NCI-H1417 (cell line): ENCODE measurements at places on chromosomes 4 and X.

DNA sequence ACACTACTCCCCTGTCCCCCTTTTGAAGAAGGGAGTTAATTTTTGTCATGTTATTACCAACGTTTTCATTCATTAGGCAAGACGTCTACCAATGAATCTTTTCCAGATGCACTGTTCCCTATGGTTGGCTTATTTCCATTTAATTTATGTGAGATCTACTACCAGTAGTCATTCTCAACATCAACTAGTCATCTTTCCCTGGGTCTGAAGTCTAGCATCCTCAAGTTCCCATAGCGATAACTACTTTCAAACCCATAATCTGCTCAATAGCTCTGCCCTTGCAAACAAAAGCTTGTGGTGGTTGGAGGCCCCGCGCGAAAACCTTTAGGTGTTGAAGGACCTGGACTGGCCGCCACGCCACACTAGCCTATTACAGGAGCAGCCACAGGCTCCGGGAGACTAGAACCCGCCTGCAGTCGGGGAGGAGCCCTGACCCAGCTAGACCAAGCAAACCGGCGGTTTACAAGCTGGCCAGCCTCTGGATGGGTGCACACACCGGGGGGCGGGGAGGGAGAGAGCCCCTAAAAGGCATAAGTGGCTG lies 746 bp downstream of the PPAT start:
- DNase-seq: peak; percentile 87

DNA sequence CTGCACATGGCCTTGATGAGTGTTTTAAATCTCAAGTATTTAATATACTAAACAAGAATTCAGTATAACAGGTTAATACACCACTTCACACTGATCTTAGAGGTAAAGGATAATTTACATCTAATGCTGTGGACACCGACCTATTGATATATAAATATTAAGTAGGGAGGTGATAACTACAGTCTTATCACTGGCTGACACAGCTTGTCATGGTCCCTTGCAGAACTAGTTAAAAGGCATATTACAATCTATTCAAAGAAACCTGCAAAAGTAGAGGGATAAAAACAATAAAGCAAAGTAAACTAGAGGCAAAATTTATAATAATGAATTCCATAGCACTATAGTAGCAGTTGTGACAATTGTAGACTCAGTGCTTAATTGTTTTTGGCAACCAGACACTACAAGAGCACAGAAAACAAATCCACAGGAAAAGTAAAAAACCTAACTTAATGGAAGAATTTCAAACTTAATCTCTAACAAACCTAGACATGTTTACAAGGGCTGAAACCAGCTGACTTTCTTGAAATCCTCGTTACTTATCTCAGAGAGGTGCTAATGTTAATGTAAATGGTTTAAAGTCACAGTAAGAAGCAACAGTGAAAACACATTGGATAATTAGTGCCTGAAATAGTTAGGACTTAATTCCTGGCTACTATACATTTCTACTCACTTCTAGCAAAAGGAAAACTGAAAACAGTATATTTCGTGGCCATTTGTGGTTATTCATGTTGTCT lies 25.0 kb downstream of the MFAP3L start:
- DNase-seq: no peak

DNA sequence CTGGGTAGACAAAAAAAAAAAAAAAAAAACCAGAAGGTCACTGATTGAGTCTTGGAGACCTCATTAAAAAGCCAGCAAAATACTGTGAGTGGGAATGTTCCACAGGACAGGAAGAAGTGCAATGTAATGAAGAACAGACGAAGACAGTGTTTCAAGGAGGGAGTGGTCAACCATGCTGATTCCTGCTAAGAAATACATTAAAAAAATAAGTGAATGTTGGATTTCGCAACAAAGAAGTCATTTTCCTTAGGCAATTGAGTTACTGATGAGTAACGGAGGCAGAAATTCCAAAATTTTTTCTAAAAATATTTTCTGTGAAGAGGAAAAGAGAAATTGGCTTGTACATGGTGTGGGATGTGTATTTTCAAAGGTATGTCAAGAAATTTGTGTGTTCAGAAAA lies 94.3 kb upstream of the FAM47B start:
- DNase-seq: no peak

DNA sequence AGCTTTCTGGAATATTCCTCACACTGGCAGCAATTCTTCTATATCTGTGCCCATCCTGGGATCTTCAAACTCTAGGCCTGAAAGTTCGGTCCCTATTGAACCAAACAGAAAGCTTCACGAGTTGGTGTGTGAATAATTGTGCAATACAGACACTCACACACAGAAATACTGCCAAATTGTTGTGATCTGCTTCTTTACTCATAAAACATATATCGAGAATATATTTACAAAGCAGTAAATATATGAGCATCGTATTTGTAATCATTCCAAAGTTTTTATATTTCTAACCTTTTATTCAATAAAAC lies 56.6 kb upstream of the BEX4 start:
- no peak for DNase-seq

DNA sequence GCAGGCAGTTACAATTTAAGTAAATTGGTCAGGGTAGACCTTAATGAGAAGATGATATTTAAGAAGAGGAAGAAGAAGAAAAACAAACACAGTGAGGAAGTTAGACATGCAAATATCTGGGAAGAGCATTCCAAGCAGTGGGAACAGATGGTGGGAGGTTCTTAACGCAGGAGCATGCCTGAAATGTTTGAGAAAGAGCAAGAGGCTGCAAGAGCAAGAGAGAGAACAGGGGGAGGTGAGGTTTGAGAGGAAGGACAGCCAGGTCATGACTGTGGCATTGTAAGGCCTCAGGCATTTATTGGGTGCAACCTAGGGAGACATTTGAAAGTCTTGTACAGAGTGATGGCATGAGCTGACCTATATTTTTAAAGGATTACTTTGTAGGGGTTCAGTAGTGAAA lies 136.0 kb downstream of the UGT8 start:
- DNase-seq: no peak

- DNase-seq: peak; percentile 41
These were observed 4.3 kb upstream of the TSPAN5 start for GRCh38 chr4:98662626-98663225.

DNA sequence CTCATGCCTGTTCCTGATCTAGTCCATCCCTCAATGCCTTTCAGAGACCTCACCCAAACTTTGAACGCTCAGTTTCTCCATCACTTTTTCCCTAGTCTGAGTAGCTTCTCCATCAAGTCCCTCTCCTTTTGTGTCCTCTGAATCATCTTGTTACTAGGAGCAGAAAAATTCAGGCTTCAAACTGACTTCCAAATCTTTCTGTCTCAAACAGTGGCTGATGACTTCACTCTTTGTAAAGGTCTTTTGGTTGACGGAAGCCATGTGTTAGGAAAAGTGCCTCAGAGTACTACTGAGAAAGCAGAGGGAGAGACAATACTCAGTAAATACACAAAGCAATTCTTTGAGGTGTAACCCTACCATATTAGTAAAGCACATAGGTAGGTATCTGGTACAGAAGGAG lies 65.7 kb upstream of the CAMK2D start:
- DNase-seq: no peak

DNA sequence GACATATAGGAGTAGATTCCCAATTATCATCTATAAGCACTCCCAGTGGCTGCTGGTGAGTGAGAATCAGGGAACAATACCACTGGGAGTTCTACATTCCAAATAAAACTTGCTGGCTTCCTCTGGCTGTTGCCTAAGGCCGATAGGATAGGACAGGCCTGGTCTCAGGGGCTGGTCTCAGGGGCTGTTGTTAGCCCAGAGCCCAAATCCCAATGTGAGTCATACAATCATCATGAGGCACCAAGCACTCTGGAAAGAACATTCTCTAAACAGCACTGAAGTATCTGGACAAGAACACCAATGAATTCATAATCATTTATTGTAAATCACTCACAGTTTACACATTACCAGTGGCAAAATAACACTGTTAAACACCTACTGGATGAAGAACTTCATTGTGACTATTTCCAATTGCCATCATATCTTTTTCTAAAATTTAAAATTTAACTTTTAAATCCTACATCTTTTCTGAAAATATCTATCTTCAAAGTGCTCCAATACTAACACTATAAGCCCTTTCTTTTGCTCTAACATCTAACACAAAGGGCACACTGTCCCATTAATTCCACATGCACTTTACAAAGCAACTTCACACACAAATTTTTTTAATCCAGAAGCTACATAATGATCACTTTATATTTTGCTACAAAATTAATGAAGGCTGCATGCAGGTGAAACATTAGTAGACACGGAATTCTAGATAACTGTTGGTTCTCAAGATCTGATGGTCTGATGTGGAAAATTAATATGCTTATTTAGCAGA lies 67.6 kb upstream of the TMEM150C start:
- DNase-seq: no peak

DNA sequence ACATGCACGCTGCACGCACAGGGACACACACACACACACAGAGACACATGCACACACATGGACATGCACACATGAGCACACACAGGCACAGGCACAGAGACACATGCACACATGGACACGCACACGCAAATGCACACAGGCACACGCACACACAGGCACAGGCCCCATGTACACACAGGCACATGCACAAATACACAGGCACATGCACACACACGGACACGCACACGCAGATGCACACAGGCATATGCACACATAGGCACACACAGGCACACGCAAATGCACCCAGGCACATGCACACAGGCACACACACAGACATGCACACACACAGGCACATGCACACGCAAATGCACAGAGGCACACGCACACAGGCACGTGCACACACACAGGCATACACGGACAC lies 30.3 kb upstream of the HTRA3 start:
- no peak for DNase-seq

GRCh38 chr4:100786481-100786880 lies 268.7 kb upstream of the EMCN start:
- no peak for DNase-seq

GRCh38 chr4:113446019-113446418 lies 315.5 kb downstream of the CAMK2D start:
- DNase-seq: no peak

GRCh38 chr4:25878676-25879075 lies 15.9 kb upstream of the SEL1L3 start:
- DNase-seq: no peak

GRCh38 chrX:151476604-151477303 lies 79.7 kb downstream of the VMA21 start:
- DNase-seq: no peak

GRCh38 chr4:104728380-104729122 lies 233.9 kb upstream of the CXXC4 start:
- no peak for DNase-seq

DNA sequence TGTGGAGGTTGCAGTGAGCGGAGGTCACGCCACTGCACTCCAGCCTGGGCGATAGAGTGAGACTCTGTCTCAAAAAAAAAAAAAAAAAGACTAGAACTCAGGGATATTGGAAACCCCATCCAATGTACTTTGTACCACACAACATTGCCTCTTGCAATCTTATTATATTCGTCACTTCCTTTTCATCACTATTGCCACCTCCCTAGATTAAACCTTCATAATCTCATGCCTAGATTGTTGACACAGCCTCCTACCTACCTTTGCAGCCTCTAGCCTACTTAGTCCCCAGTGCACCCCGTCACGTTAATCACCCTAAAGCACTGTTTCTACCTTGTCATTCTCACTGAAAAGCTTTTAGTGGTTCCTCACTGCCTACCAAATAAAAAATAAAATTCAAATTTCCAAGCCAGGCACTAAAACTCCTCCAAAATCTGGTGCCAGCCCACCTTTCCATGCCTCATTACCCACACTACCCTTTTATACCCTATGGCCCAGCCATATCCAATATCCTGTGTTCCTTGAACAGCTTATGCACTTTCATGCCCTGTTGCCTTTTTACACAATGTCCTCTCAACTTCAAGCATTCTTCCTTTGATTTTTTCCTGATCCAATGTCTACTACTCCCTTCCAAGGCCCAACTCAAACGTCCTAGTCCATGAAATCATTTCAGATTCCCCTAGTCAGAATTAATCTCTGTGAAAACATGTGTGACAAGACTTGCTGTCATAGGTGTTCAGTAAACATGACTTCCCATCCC lies 23.6 kb upstream of the GJB1 start:
- no peak for DNase-seq

DNA sequence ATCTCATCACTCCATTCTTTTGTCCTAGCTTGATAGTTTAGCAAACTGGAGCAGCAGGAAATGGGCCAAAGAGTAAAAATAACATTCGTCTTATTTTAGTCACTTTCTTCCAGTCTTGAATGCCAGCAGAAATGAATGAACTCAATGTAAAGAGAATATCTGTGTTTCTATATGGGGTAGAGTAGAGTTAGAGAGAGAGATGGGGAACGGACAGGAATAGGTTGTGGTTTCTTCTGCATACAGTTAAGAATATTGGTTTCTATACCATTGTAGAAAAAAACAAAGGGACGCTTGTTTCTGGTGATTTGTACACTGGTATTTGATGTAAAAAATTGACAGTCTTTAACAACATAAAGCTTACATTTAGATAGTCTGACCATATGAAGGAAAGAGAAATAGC lies 8.9 kb downstream of the GPR174 start:
- no peak for DNase-seq

DNA sequence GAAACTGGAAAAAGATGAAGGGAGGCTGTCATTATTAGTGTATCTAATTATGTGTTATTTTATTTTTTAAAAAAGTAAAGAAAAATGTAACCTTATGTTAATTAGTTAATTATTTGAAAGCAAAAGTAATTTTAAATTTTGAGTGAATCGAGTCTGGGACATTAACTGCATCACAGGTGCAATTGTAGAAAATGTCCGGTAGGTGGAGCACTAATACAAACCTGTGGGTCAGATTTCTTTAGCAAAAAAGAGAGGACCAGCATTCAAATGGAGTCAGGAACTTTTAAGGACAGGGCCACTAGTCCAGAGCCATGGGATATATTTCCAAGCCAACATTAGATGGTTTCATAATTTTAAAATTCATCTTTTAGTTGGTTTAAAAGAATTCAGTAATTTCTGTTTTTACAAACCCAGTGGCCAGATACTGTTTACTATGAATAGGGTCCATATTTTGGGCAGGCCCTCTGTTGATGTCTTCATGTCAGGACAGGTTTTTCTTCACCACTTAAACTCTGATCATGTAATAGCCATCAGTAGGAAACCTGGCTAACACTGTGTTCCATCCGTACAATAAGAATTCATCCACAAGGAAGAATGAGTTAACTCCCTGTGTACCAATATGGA lies 27.2 kb downstream of the BST1 start:
- DNase-seq: peak; percentile 59

DNA sequence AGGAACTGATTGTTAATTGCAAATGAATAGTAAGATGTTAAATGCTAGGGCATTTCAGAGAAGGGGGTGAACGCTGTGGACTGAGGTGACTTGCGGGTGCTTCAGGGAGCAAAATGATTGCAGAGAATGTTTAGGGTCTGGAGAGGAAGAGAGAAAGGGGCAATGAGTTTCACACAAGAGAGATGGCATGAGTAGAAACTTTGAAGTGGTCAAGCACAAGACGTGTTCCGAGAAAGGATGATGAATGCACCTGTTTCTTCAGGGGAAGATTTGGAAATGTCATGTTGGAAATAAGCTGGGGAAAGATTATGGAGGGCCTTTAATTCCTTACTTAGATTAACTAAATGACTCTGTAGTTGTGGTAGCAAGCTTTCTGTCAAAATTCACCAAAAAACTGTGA lies 43.4 kb downstream of the DTHD1 start:
- no peak for DNase-seq

GRCh38 chr4:57080781-57081650 lies 29.2 kb downstream of the IGFBP7 start:
- no peak for DNase-seq
